Common myeloid progenitor, CD34-positive (primary cell): ENCODE measurements at places on chromosomes 3 and 15.

DNA sequence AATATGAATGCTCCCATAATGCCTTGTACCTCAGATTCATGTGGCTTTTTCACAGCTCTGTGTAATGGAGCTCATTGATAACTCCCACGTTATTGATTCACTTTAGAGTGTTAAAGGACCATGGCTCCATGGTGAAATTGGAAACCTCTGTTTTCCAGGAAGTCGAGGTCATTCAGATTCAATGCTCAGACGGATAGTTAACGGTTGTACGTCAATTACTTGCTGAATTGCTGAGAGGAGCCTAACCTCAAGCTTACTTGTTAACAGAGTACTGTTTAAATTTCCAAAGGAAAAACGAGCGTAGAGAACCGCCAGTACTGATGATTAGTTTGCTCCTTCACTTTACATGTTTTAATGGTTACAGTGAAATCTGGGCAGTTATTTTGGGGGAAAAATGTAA is 11.1 kb downstream of the ABHD17C start:
- no peak for DNase-seq
- no peak overlapping the region for H3K27ac ChIP-seq
- H3K36me3 ChIP-seq = no peaks in the 10 kb centered on the region
- no peak overlapping the region for H3K4me3 ChIP-seq
- peaks cover 1% of the 10 kb centered on the region for H3K4me1 ChIP-seq

DNA sequence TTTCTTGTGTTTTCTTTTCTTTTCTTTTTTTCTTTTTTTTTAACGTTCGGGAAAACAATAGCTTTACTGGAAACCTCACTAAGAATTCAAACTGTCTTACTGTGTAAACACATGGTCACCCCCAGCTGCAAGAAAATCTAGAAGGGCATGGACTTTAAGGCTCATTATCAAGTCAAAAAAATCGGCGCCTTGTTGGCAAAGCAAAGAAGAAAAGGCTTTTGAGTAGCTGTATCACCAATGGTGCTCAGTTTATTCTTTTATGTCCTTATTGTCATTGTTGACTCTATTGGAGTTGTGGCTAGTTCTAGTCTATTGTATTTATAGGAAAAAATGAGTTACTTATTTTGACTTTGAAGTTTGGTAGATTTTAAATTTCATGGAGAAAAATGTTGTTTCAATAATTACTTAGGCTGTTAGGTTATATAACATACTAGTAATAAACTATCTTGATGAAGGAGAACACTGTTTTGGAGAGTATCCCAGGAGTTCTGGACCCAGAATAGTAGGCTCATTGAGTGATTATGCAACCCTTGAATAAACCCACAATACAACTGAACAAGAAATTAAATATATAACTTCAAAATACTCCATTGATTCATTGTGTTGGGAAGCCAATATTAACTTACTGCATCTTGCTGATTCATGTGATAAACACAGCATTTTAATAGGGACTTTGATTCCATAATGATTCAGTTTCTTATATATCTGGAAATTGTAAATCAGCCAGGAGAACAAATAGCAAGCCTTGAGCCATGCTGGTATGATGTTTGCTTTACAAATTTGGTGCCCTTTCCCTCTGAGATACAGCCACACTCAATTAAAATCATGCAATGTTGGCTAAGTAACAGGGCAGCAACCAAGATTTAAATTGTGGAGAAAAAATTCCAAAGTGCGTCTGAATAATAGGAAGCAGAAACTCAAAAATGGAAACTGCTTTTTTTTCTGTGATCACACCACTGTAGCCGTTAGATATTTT is 27.8 kb upstream of the GOLIM4 start:
- no peaks in the 10 kb centered on the region for H3K27me3 ChIP-seq
- H3K27ac ChIP-seq = no peak overlapping the region
- no peaks in the 10 kb centered on the region for H3K36me3 ChIP-seq
- no peak for DNase-seq
- no peak overlapping the region for H3K4me3 ChIP-seq

GRCh38 chr3:143201870-143202752 is 82.5 kb downstream of the CHST2 start:
- DNase-seq = no peak
- no peaks in the 10 kb centered on the region for H3K36me3 ChIP-seq
- no peak overlapping the region for H3K27ac ChIP-seq
- peaks cover under 1% of the 10 kb centered on the region for H3K4me1 ChIP-seq

DNA sequence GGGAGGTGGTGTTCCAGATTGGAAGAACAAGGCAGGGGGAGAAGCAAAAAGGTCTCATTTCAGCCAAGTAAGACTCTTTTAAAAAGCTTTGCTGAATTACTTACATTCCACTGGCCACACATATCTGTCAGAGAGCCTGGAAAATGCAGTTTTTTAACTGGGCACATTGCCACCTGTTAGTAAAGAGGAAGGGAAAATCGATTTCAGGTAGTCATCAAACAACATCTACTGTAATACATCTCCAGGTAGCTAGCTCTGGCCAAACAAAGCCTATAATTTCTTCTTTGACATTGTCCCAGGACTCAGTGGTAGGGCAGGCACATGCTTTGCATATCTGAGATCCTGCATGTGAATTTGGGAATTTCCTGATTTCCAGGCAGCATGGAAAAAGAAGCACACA is 480.7 kb upstream of the SUCLG2 start:
- no peaks in the 10 kb centered on the region for H3K36me3 ChIP-seq
- DNase-seq = no peak
- no peak overlapping the region for H3K4me3 ChIP-seq
- H3K4me1 ChIP-seq = no peaks in the 10 kb centered on the region

- no peak overlapping the region for H3K4me3 ChIP-seq
- no peaks in the 10 kb centered on the region for H3K27me3 ChIP-seq
- no peaks in the 10 kb centered on the region for H3K4me1 ChIP-seq
- no peaks in the 10 kb centered on the region for H3K36me3 ChIP-seq
- no peak for DNase-seq
Observed at GRCh38 chr3:144546539-144546938, 574.9 kb downstream of the DIPK2A start.

- H3K27me3 ChIP-seq = no peaks in the 10 kb centered on the region
- H3K4me3 ChIP-seq = no peak overlapping the region
- H3K36me3 ChIP-seq = no peaks in the 10 kb centered on the region
- H3K27ac ChIP-seq = no peak overlapping the region
Observed at GRCh38 chr3:18189282-18190050, 235.7 kb downstream of the SATB1 start.

DNA sequence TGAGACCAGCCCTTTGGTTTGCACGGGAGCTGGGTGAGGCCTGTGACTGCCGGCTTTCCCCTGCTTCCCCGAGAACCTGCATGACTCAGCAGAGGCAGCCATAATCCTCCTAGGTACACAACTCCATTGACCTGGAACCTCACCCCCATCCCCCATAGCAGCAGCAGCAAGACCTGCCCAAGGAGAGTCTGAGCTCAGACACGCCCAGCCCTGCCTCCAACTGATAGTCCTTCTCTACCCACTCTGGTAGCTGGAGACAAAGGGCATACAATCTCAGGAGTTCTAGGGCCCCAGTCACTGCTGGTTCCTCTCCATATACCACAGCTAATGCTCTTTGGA is 141.0 kb upstream of the ARHGEF26 start:
- H3K4me3 ChIP-seq = no peak overlapping the region
- H3K36me3 ChIP-seq = no peaks in the 10 kb centered on the region
- no peaks in the 10 kb centered on the region for H3K4me1 ChIP-seq
- H3K27ac ChIP-seq = no peak overlapping the region
- no peak for DNase-seq

DNA sequence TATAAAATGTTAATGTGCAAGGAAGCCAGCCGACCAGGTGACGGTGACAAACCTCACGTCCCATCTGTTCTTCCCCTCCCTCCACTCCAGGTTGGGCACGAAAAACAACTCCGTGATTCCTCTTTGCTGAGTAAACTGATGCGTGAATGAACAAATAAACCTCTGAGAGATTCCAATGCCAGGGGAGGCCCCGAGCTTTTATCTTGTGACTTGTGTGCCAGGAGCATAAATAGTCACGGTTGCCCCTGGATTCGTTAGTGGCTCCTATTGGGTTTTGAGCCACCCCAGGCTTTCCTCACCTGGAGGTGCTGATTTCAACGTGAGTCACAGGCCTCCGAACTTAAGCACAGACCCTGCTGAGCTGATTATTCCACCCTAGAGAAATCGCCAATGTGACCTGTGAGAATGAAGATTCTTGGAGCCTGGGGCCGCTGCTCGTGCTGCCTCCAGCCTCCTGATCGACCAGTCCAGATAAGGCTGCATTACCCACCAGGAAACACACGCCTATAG is 119.2 kb downstream of the SHQ1 start:
- H3K27me3 ChIP-seq = no peaks in the 10 kb centered on the region
- no peak overlapping the region for H3K27ac ChIP-seq
- no peaks in the 10 kb centered on the region for H3K36me3 ChIP-seq
- peaks cover 7% of the 10 kb centered on the region for H3K4me1 ChIP-seq
- no peak overlapping the region for H3K4me3 ChIP-seq
- no peak for DNase-seq
